PC-9 (cell line): ENCODE measurements at places on chromosomes 16 and 17. TPM values are rescaled to one million over a fixed set of nuclear protein-coding genes. Genes with fewer than 3 reads are reported as not detected.

DNA sequence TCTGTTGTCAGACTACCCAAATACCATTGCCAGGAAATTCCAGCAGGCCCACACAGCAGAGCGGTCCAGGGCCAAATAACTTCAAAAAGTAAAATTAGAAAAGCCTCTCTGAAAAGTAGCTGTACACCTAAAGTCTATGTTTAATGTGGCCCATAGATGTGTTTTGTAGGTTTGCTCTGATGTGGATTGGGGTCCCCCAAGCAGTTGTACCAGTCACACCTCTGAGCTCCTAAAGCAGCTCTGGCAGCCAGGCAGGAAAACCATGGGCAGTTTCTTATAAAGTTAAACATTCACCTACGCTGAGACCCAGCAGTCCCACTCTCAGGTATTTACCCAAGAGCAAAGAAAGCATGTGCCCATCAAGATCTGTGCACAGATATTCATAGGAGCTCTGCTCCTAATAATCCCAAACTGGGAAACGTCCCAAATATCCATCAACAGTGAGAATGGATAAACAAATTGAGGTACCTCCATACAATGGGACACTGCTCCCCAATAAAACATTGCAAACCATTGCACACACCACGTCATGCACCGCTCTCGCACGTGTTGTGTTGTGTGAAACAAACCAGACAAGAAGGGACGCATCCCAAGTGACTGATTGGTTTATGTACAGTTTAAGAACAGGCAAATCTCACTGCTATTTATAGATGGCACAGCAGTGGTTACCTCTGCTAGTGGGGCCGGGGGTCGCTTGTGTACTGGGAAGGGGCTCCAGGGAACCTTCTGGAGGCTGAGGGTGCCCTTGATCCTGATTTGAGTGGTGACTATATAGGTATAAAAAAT lies 15.8 kb upstream of the PRM1 start:
- DNase-seq = no peak

DNA sequence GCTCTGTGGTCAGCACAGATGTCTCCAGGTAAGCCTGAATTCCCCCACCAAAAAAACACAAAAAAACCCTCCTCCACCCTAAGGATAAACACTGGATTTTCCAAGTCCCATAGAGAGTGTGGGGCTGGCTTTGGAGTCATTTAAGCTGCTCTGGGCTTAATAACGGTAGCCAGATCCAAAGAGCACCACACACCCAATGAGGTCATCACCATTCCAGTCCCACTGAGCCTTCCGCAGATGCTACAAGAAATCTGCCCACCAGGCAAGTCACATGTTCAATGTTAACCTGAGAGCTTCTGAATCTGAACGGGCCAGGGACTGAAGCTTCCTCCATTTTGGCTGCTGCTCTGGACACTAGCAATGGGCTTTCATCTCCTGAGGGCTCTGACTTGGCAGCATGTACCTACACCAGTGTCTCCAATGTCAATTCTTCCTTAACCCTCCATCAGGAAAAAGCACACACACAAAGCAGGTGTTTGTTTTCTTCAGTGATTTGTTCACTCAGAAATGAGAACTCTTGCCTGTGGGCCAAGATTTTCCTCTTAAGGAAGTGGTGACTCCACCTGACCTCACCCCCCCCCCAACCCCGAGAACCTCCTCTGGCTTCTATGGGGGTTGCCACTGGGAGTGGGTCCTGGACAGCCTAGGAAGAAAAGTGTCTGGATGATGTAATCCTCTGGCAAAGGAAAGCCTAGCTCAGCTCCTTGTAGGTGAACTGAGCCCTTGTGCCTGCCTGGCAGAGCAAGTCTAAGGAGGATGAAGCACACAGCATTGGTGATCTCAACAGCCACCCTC lies 220.1 kb downstream of the FOXL1 start:
- no peak for DNase-seq

The MBTD1 gene
- 20.4 and 20.8 TPM in 2 replicates for total RNA-seq

- DNase-seq = no peak
Observed at GRCh38 chr17:278055-278675, 74.4 kb downstream of the RPH3AL start.

- no peak for DNase-seq
Observed at GRCh38 chr16:30557707-30557956, 542 bp downstream of the ZNF764 start.

The ITGB4 gene
- total RNA-seq = 448 and 461 TPM in 2 replicates

DNA sequence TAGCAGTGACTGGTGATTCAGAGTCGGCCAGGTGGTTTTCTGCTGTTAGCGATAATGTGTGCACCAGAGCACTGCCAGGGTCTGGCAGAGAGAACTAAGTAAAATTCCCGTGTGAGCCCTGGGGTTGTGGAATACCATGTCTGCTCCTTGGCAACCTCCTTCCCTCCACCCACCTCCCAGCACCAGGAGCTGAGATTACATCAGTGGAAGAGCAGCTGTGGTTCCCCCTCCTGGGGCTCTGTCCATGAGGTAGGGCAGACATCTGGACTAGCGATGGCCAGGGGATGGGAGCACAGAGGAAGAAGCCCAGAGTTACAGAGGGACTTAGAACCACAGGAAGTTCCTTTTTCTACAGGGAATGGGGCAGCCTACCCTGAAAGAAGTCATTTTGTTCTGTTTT lies 15.8 kb downstream of the CLEC10A start:
- DNase-seq = no peak

- DNase-seq = no peak
Observed at GRCh38 chr17:156094-156621, 18.8 kb downstream of the SCGB1C2 start.

The NUBP1 gene
- total RNA-seq = 21.0 and 28.9 TPM in 2 replicates

The NOD2 gene
- 0.70 and 0.75 TPM in 2 replicates for total RNA-seq

The TM4SF5 gene
- not detected in 2 replicates for total RNA-seq

- DNase-seq = no peak
Observed at GRCh38 chr16:69523566-69524305, 42.0 kb upstream of the NFAT5 start.

The STRADA gene
- 28.8 and 30.6 TPM in 2 replicates for total RNA-seq

- no peak for DNase-seq
Observed at GRCh38 chr17:5822281-5823060, 238.2 kb upstream of the NLRP1 start.

- DNase-seq = peak; percentile 26
Observed at GRCh38 chr17:10798332-10798749, 5.6 kb downstream of the TMEM238L start.

DNA sequence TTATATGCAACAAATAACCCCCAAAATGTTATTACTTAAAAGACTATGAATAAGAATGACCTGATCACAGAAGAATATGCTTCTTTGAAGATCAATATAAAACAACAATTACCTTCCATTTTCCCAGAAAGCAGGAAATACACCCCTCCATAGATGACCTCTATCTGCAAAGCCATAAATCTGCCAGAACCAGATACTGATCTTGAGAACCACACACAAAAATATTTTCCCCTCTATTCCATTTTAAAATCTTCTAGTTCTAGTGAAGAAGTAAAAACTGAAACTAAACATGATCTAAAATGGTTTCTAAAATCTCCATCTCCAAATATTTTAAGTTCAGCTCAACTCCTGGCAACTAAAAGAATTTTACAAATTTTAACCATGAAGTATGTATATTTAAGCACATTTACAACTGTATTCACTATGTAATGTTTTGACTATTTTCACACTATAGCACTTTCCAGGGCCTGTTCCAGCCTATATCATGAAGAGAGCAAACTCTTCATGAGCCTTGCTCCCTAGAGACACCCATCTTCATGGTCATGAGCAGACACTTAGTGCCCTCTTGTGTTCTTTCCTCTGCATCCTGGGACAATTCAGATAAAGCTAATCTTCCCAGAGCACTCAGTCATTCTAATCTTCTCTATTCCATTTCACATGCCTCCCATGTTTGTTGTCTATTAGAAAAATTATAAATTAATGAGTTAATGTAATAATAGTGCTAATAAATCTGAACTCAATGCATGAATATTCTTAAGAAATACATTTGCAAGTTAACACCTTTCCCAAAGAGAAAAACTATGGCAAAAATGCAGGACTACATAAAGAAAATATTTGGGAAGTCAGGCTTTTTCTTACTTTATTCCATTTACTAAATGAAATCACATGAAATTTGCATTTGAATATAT lies 87.0 kb downstream of the HELZ start:
- DNase-seq = no peak

DNA sequence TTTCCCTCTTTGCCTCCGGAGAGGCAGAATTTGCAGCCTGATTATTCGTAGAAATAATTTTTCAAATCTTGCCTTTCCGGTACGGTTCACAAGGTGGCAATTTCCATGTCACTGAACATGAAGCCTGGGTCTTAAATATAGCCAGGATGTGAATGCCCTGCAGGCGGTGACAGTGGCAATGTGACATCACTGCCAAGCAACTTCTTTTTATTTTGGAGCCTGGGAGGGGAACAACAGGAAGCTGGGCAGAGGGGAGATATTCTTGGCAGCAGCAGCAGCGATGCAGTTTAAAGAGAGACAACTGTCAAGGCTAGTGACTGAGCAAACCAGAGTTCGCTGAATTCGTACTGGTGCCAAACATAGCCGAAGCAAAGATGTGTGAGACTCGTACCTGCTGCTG lies 171.1 kb downstream of the SNX29 start:
- no peak for DNase-seq

DNA sequence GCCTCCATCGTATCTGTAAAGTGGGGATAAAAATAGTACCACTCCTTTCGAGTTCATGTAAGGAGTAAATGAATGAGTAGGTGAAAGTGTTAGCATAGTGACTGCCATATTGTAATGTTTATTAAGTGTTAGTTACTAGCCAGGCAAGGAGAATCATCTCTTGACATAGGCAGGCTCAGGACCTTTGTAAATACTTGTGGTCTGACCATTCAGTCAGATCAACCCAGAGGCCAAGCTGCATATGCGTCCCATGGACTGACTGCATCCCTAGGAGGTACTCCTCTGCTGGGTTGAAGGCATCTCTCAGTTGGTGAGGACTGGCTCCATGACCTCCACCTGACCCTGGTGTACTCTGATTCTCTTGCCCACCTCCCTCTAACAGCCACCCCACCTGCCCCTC lies 40.5 kb upstream of the CDRT4 start:
- no peak for DNase-seq

The HSD11B2 gene
- 5.0 and 5.3 TPM in 2 replicates for total RNA-seq

- DNase-seq = no peak
Observed at GRCh38 chr17:36817483-36818048, 119.7 kb upstream of the LHX1 start.

- DNase-seq = no peak
Observed at GRCh38 chr17:1551741-1552140, 10.9 kb downstream of the PITPNA start.

DNA sequence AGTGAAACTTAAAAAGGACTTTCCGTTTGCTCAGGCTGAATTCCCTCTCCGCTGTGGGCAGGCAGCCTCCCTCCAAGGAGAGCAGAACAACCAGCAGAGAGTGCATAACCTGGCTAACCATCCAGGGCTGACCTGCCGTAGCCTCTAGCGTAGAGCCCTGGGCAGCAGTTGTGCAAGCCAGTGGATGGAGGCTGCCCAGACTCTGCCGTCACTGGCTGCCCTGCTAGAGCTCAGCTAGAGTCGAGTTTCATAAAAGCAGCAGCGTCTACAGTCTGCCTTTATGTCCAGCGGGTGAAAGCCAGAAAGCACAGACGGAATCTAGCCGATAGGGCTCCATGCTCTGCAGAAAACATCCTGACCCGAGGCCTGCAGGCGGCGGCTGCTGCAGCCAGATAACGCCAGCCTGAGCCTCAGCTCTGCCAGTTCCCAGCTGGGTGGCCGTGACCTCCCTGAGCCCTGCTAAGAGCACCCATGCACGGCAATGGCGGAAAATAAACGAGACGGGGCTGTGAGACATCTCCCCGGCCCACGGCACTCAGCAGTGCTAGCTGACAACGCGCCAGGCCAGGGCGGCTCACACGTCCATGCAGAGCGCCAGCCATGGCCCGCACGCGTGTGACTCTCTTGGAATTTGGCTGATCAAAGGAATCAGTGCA lies 231.3 kb downstream of the ENGASE start:
- no peak for DNase-seq

The HBA1 gene
- not detected in 2 replicates for total RNA-seq

The CRYM gene
- not detected in 2 replicates for total RNA-seq

The SPEM3 gene
- not detected in 2 replicates for total RNA-seq

The TLCD2 gene
- total RNA-seq = 6.1 and 6.7 TPM in 2 replicates

GRCh38 chr16:20812510-20812909 lies 6.2 kb downstream of the REXO5 start:
- no peak for DNase-seq

- DNase-seq = no peak
Observed at GRCh38 chr16:53664724-53665345, 38.8 kb downstream of the RPGRIP1L start.

DNA sequence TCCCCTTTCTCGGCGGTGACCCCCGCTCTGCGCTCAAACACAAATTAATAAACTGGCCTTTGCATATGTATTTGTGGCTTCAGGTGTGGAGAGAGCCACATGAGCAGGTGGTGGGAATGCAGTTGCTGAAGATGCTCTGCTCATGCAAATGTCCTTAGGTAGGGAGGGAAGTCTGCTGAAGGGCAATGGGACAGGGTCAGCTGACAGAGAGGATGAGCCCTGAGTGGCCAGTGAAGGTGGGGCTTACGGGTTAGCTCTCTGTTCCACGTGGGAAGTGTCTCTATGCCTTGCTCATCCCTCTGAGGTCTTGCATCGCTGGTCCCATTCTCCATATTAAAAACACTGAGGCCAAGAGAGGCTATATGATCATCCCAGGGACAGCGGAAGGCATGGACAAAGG lies 74.2 kb upstream of the CCL1 start:
- no peak for DNase-seq

The ENPP7 gene
- total RNA-seq = not detected in 2 replicates

GRCh38 chr16:85258166-85258565 lies 145.9 kb upstream of the CIBAR2 start:
- no peak for DNase-seq

DNA sequence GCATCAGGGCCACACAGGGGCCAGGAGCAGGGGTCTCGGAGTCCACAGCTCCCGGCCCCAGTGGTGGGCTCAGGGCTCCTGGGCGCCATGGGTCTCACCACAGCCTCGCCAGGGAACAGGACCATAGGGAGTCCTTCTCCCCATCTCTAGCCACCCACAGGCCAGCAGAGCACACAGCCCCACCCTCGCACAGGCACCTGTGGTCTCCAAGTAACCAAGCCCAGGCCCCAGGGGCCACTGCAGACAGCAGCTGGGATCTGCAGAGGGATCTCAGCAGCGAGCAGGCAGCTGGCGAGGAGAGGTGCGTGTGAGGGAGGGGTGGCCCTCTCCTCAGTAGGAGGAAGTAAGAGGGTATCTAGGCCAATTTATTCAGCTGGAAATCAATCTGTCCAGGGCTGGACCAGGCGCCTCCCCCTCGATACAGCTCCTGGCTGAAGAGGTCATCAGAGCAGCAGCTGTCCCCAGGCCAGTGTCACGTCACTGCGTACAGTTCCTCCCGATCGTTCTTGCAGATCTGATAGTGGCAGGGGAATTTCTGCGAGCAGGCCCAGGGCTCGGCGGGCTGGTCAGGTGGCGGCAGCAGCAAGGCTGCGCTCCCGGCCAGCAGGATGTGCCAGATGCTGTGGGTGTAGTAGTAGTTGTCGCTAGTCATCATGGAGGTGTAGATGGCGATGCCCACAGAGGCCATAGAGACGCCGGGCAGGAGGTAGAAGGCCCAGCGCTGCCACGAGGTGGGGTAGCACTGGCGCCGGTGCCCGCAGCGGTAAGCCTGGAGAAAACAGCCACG lies 1.4 kb upstream of the MRPL28 start:
- no peak for DNase-seq
